ENCODE measurements at places on chromosomes 6 and 20.

DNA sequence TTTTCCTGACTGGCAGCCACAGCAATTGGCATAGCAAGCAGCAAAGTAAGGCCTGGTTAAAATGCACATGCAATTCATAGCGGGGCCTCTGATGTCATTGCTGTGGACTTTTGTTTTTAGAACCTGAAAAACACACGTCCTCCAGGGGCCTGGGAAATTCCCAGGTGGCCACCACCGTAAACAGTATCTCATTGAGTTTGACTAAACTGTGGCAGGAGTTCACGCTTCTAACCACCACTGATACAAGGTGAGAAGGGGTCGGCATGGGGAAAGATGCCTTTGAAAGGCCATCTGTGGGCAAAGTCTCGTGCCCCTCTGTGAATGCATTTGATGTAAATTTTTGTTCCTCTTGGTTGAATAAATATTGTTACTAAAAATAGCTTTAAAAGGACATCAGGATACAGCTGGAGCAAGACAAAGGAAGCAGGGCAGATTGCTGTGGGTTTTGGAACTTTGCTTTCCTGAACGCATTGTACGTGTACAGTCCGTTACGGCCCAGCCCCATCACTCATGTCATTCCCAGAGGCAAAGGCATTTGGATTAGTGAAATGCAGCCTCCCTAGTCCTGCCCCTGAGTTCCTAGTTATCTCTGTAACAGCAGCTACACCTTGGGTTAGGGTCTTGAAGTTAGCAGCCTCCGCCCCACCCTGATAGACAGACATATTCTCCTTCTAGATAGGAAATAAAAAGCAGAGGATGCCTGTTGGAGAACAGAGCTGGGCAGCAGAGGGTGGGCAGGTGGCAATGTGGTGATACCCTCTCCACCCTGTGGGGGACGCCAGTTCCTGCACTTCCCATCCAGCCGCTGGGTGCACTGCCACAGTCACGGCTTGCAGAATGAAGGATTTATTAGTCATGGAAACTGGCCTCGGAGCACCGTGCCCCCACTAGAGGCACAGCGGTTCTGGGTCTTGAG lies 80.3 kb downstream of the ZDHHC14 start:
- DNase-seq: no peak

DNA sequence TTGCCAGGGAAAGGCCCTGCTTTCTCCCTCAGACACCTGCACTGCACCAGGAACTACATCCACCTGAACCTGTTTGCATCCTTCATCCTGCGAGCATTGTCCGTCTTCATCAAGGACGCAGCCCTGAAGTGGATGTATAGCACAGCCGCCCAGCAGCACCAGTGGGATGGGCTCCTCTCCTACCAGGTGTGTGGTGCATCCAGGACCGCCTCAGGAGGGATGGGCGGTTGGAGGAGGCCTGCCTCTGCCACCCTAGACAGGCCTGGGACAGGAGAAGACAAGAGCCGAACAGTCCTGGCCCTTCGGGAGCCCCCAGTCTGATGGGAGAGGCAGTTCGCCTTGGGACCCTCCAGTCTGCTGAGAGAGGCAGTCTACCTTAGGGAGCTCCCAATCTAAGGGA lies 24.2 kb downstream of the GLP1R start:
- DNase-seq: no peak

DNA sequence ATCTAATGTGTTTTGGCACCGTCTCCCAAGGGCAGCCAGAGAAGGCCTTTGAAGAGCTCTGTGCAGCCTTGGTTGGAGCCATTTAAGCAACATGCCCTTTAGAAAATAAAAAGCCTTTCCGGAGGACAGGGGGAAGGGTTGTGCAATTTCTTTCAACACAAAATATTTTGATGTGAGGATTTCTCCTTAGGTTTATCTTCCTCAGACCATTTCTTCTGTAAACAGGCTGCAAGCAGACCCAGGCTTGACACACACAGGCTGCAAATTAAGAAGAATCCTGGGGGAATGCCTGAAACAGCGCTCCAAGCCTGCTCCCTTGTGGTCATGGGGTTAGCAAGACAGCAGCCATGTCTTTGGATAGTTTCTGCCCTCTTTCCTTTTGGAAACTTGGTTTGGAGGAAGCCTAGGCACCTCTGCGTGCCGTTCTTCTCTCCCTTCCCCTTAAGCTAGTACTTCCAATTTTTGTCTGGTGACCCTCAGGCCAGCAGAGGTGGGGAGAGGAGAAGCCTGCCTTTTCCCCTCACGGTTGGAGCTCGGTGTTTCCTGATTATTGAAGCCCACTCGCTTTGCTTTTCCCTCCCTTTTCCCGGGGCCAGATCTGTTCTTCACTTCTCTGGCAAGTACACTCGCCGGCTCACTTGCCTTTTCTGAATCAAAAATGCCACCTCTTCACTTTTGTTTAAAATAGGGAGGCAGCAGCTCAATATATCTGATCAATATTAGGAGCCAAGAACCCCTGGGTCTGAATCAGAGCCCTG lies 39.6 kb upstream of the NOX3 start:
- DNase-seq: no peak

DNA sequence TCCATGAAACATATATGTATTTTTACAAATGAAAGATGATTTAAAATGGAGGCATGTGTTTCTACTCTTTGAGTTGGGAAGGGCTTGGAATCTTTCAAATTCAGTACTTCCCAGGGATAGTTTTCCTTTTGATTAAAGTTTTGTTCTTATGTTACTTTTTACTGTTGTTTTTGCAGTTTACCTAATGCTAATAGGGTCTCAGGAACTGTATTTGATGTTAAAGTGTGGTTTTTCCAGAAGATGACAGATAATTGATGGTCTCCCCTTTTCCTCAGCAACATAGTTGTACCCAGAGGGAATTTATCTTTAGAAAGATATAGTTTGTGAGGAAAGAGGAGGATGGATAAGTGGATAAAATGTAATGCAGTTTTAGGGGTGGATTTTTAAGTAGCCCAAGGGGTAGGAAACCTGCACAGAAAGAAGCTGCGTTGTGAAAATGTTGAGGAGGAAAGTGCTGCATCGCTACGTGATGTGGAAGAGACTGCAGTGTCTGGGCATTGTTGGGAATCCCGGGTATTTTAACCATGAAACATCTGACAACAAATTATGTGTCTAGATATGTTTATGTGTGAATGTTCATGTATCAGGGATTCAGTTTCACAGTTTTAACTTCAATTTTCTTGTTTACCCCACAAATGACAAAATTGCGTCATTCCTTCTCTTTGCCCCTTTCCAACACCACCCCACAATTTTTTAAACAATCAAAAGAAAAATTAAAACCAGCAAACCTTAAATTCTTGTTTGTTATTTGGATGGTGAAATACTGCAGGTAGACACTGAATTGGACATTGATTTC lies 42.3 kb downstream of the GNAS start:
- DNase-seq: no peak

DNA sequence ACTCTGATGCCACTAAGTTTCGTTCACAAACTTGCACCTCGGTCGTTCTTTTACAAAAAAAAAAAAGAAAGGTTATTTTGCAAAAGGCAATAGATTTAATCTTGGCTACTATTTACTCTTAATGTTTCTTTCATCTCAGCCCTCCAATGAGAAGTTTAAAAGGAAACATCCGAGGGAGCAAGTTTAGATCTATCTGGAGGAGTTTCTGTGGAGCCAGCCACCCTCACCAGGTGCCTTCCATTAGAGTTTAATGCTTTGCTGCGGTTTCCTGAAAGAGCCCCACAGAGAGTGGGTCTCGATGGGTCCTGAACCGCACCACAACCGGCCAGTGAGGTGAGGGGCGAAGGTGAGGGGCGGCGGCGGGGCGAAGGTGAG lies 632 bp downstream of the PRKN start:
- DNase-seq: no peak

- DNase-seq: no peak
Observed at GRCh38 chr6:117502580-117502979, 20.1 kb downstream of the DCBLD1 start.

DNA sequence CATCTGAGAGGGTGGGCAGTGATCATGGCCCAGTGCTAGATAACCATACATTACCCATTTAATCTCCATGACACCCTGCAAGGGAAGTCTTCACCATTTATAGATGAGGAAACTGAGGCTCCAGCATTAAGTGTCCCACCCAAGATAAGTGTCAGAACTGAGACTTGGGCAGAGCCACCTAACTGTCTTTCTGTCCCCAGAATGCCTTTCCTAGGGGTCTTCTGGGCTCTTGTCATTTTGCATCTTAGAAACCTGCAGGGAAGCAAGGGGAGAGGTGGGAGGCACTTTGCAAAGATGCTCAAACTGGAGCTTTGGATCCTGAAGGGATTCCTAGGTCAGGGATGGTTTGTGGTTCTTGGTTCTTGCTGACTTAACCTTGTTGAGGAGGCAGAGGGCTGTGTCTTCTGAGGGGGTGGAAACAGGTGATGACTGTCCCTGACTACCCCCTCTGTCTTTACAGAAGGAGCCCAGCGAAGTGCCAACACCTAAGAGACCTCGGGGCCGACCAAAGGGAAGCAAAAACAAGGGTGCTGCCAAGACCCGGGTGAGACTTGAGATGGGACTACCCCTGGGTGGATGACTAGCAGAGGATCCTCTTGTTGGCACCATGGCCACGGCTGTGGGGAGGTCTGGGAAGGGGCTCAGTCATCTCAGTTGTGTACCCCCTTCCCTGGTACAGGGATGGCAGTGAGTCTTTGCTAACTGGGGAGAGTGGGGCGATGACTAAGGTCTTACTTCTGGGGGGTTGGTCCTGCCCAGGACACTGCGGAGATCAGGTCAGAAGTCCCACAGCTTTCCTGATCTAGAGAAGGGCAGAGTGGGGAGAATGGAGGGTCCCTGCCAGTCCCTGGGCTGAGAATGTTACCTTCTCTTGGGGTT lies 5.8 kb downstream of the HMGA1 start:
- DNase-seq: no peak

- no peak for DNase-seq
Observed at GRCh38 chr6:43883847-43884651, 114.0 kb downstream of the VEGFA start.

DNA sequence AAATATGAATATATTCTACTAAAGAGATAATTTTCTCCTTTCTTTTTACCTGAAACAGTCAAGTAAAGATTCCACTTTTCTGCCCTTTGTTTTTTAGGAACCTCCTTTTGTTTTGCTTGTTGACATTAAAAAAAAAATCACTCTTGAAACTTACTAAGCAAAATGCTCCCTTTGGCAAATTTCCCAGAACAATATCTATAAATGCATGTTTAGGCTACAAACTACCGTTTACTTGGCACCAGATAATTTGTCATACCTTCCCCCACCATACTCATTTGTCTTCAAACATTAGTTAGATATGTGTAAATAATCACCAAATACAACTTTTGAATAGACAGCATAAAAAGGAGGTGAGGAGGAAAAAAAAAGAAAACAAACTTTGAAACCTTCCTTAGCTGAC lies 604.7 kb downstream of the RFPL4B start:
- DNase-seq: no peak

DNA sequence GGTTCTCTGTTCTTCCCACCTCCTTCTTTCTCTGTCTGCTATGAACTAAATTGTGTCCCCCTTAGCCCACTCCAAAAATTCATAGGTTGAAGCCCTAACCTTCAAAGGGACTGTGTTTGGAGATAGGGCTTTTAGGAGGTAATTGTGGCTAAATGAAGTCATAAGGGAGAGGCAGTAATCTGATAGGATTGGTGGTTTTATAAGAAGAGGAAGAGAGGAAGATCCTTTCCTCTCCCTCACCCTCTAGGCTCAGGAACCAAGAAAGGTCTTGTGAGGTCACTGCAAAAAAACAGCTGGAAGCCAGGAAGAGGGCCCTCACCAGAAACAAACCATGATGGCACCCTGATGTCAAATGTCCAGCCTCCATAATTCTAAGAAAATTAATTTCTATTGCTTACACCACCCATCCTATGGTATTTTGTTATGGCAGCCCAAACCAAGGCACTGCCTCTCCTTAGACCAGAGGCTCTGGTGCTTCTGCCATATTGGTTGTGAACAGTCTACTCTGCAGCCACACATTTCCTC lies 135.1 kb upstream of the COL21A1 start:
- DNase-seq: no peak

DNA sequence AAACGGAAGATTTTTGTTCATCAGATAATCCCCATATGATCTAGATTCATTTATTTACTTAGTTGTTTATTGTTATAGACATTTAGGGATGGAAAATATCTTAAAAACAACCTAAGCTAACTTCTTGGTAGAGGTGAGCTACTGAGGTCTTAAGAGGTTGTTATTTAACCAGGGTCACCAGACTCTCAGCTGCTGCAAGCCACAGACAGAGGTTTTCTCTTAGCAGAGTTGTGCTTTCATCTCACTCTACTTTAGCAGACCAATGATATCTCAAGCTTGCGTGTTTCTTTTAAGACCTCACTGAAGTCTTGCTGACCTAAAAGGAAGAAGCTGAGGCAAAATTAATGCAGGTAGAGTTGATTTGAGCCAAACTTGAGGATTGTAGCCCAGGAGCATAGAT lies 43.6 kb downstream of the NCOA7 start:
- DNase-seq: no peak

DNA sequence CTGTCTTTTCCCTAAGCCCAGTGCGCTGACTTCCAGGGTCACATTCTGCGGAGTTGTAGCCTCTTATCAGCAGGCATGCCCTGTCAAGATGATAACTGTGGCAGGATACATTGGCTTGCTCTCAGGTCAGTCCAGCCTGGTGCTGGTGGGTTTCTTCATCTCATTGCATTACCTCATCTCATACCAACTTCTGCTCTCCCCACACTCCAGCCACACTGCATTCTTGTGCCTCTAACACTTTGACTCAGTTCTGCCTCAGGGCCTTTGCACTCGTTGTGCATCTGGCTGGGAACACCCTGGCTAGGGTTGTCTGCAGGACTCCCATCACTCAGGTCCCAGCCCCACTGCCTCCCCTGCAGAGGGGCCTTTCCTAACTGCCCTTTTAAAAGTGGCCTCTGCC lies 110.3 kb upstream of the BACH2 start:
- no peak for DNase-seq

DNA sequence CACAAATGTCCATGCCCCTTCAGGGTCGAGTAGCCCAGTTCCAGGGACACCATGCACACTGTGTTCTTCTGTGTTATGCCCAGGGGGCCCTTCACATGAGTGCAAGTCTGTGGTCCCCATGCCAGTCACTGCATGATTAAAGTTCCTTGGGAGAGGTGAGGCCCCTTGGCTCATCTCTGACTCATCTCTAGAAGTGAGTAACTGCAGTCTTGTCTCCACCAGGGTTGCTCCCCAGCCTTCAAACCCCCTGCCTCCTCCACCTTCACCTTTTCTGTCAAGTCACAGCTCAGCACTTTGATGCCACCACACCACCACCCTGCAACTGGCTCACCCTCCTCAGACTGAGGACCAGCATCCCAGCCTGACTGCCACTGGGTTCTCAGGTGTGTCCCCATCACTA lies 161.7 kb downstream of the UNC5CL start:
- DNase-seq: no peak

GRCh38 chr6:111777357-111777756 lies 95.9 kb downstream of the FYN start:
- no peak for DNase-seq

DNA sequence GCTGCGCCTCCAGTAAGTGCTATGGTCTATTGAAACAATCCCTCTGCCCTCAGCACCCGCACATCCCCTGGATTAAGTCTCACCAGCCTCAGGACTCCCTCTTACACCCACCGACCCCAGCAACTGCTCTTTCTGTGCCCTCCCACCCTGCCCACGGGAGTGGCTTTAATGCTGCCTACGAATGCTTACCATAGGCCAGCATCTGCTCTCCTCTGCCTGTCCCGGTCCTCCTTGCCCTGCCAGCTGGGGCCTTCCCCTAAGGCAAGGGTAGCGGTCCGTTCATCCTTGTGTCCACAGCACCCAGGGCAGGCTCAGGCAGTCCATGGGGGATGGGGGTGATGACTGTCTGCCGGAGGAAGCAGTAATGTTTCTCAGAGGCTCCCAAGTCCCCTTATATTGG lies 4.1 kb downstream of the EBF4 start:
- DNase-seq: no peak

GRCh38 chr20:40630713-40631112 lies 58.3 kb downstream of the MAFB start:
- DNase-seq: no peak
